ENCODE measurements at places on chromosomes 13 and 19. TPM values are rescaled to one million over a fixed set of nuclear protein-coding genes. Genes with fewer than 3 reads are reported as not detected.
A peak's percentile ranks its signal among the peaks of the same experiment; 100 is the strongest.

The ADPRHL1 gene
- 4.6 TPM for total RNA-seq

DNA sequence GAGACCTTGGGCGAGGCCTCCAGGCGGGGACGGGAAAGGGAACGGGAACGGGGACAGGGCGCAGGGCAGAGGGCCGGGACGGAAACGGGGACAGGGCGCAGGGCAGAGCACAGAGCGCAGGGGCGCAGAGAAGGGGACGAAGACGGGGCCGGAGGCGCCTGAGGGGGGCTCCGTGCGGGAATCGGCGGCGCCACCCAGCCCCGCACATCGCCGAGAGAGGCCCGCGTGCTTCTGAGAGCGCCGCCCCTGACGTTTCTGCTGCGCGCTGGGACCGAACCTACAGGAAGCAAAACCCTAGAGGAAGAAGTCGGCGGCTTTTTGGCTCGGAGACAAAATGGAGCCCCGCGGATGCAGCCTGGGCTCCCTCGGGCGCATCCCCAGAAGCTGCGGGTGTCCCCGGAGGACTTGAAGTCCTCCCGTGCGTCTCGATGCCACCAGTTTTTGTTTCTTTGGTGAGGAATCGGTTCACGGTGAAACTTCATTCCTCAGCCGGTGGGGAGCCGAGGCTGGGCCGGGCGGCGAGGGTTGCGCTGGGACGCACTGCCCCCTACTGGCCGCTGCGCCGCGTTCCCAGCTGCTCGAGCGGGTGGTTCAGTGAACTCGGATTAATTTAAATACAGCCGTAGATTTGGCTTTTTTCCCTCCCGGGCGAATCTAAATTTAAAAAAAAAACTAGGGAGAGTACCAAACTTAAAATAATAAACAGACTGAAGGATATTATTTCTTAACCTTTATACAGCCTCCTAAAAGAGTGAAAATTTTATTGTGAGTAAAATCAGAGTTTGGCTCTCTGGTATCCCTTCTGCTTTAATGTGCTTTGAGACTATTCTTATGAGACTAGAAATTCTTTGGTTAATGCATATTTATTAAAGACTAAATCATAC is 350.0 kb upstream of the ARGLU1 start:
- peak; percentile 78 for DNase-seq

DNA sequence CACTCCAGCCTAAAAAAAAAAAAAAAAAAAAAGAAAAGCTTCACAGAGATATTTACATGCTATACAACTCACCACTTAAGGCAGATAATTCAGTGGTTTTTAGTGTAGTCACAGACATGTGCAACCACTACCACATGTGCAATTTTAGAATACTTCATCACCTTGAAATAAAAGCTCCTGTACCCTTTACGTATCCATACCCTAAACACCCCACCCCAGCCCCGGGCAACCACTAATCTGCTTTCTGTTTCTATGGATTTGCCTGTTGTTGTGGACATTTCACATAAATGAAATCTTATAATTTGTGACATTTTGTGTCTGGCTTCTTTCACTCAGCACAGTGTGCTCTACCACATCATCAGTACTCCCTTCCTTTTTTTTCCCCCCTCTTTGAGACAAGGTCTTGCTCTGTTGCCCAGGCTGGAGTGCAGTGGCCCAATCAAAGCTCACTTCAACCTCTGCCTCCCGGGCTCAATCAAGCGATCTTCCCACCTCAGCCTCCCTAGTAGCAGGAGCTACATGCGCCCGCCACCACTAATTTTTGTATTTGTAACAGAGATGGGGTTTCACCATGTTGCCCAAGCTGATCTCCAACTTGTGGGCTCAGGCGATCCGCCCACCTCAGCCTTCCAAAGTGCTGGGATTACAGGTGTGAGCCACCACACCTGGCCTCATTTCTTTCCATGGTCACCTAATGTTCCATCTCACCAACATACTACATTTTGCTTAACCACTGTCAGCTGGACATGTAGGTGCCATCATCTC is 4.0 kb downstream of the DDX39A start:
- no peak for DNase-seq

DNA sequence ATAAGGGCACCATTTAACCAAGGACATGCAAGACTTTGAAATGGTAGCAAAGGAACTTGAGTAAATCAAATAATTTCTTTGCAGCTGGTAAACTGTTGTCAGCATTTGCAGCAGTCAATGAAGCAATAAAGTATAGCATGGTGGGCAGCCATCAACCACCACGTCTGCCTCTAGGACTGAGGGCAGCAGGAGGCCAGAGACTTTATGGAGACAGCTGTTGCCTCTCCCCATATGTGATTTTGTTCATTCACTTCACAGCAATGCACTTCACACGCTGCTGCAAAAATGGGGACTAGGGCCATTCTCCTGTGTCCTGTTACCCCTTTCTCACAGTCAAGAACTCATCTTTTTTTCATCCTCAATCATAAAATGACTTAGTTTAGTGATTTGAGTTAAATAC is 51.3 kb upstream of the PCDH9 start:
- no peak for DNase-seq

DNA sequence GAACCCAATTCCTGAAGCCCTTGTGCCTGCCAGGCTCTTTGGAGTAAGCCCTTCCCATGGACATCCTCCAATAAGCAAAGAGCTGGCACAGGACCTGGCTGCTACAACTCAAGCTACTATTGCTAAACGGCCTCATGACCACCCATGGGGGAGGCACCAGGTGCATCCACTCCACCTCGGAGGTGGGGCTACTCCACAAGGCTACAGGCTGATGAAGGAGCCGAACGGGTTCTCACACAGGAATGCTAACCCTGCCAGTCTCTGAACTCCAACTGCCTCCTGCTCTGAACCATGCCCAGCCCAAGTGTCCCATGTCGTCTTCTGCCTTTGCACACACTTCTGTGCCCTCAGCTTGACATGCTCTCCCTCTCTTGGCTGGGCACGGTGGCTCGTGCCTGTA is 10.0 kb downstream of the SYMPK start:
- no peak for DNase-seq

GRCh38 chr19:401866-402511 is 7.0 kb downstream of the C2CD4C start:
- DNase-seq = no peak

- no peak for DNase-seq
These were observed 42.8 kb upstream of the DCUN1D2 start for GRCh38 chr13:113533161-113533840.

- no peak for DNase-seq
These were observed 100.7 kb upstream of the RXFP2 start for GRCh38 chr13:31638577-31638976.

DNA sequence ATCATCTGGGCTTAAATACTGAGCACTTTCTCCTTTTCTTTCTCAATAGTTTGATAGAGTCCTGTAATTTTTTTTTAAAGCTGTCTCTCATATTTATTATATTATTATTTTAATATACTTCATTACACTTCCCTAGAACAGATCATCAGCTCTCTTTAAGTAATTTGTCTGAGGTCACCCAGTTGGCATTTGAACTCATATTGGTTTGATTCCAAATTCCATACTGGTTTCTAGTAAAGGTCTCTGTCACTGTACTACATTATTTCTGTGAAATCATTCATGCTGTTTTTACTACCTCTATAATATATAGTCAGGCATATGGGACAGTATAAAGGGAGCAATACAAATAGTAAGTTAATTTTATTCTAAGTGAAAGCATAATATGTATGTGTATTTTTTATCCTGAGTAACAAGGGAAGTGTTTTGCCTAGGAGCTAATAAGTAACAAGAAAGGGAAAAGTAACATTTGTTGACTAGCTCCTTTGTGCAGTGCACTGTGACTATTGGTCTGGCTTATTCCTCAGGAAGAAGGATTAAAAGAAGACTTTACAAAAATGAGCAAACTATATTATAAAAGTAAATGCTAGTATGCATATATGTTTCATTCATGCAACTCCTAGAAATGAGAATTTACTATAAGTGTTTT is 14.3 kb downstream of the LPAR6 start:
- no peak for DNase-seq

The ZNF575 gene
- total RNA-seq = 6.4 TPM

DNA sequence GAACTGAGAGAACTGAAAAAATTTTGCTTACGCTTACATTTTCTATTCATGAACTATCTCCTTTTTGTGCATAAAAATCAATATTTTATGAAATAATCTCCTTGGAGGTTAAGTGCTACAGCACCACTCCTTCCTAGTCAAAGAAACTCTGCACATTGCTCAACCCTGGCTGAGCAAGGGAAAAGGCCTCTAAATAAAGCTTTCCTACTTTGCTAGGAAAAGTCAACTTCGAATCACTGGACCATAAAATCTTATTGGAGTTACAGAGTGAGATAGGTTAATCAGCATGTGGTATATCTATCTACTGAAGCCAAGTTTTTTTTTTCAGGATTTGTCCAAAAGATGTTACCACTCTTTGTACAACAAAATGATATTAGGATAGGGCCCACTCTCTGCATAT is 57.5 kb upstream of the HMGB1 start:
- DNase-seq = no peak

- peak; percentile 88 for DNase-seq
These were observed at the start of gene CUL4A for GRCh38 chr13:113209336-113209758. TSS of gene CUL4A (plus strand) at chr13:113209613. CDS start at chr13:113209628, 15 bp downstream.

- DNase-seq = no peak
These were observed 491.2 kb downstream of the COG6 start for GRCh38 chr13:40146611-40147117.

The EXOC3L2 gene
- total RNA-seq = 1.4 TPM

The PSG3 gene
- total RNA-seq = not detected

The MTUS2 gene
- total RNA-seq = 0.40 TPM

DNA sequence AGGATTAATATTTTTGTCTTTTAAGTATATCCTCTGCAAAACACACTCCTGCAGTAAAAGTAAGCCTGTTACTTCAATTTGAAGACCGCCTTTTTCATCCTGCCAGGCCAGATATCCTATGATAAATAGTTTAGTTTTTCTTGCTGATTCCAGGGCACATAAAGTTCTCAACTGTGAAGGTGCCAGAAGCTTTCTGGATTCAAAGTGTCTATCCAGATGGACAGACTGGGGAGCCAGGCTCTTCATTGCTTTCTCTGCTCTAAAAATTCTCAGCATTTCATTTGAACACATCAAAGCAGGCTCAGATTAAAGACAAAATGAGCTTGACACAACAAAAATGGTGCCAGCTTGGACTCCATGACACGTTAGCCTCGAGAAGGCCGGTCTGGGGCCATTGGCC is 53.6 kb upstream of the UBL3 start:
- no peak for DNase-seq

- peak; percentile 55 for DNase-seq
These were observed 60.2 kb downstream of the PEX11G start for GRCh38 chr19:7428651-7429113.

GRCh38 chr19:33273065-33273736 is 29.1 kb downstream of the CEBPA start:
- DNase-seq = no peak

Data from colonic mucosa (tissue), 4 donors.